Type B pancreatic cell (in vitro differentiated cells): ENCODE measurements at places on chromosomes 7 and 10.

DNA sequence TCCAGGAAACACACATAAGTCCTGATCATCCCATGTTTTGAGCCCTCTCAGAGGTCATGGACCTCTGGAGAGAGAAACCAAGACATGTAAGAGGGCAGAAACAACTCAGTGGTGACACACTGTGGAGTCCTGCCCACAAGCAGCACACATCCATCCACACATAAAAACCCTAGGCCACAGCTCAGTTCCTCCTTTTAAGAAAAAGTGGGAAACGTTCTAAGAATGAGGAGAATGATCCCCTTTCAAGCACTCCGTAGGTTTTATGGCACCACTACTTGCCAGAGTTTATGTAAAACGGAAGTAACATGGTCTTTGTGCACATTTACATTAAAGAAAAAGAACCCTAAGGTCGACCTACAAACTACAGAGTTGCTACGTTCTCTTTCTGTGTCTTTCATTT is 19.9 kb downstream of the ATAD1 start:
- DNase-seq: no peak
- H3K4me3 ChIP-seq: no peak overlapping the region
- peaks cover 47% of the 10 kb centered on the region for H3K36me3 ChIP-seq

GRCh38 chr10:100223879-100224278 is 5.5 kb downstream of the CHUK start:
- no peak for DNase-seq
- H3K27ac ChIP-seq: no peak overlapping the region
- H3K36me3 ChIP-seq: peaks cover 20% of the 10 kb centered on the region

GRCh38 chr7:28316489-28316888 is 95.8 kb upstream of the CREB5 start:
- DNase-seq: no peak
- peaks cover 28% of the 10 kb centered on the region for H3K27me3 ChIP-seq
- peaks cover 29% of the 10 kb centered on the region for H3K4me1 ChIP-seq
- no peak overlapping the region for H3K27ac ChIP-seq
- H3K4me3 ChIP-seq: no peak overlapping the region
- no peaks in the 10 kb centered on the region for H3K36me3 ChIP-seq

- H3K4me1 ChIP-seq: peaks cover 26% of the 10 kb centered on the region
- DNase-seq: peak; percentile 76
- no peak overlapping the region for H3K27ac ChIP-seq
- H3K4me3 ChIP-seq: peak overlapping the region; percentile 57
- H3K36me3 ChIP-seq: peaks cover 9% of the 10 kb centered on the region
Measured at GRCh38 chr10:44233561-44234482, 151.1 kb downstream of the CXCL12 start.

DNA sequence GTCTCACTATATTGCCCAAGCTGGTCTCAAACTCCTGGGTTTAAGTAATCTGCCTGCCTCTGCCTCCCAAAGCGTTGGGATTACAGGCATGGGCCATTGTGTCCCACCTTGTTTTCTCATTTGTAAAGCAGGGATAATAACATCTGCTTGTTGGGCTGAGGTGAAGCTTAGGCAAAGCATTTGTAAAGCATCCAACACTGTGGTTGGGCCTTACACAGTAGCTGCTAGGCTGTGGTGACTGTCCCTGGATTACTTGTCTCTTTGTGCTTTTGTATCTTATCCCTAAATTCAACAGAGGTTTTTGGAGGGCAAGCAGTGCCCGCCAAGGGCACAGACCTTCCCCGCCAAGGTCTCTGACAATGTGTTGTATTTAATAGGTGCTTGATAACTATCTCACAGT is 14.3 kb downstream of the HKDC1 start:
- H3K36me3 ChIP-seq: no peaks in the 10 kb centered on the region
- H3K27me3 ChIP-seq: peaks cover 11% of the 10 kb centered on the region
- H3K4me3 ChIP-seq: no peak overlapping the region

- H3K27me3 ChIP-seq: no peaks in the 10 kb centered on the region
- H3K4me3 ChIP-seq: peak overlapping the region; percentile 70
- peak overlapping the region; percentile 93 for H3K27ac ChIP-seq
- no peak for DNase-seq
- peaks cover 24% of the 10 kb centered on the region for H3K4me1 ChIP-seq
Measured at GRCh38 chr10:11831520-11831951, 8.4 kb downstream of the PROSER2 start.

DNA sequence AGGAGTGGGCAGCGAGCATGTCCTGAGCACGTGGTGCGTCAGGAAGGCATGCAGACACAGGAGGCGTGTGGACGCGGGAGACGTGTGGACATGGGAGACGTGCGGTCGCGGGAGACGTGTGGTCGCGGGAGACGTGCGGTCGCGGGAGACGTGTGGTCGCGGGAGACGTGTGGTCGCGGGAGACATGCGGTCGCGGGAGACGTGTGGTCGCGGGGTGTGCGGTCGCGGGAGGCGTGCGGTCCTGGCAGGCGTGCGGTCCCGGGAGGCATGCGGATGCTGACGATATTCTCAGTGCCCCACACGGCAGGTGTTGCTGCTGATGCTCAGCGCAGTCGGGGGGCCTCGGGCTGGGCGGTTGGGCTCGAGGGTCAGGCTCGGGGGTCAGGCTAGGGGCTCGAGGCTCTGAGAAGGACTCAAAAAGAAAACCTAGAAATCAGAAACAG is 94.2 kb downstream of the NKX6-2 start:
- peaks cover 13% of the 10 kb centered on the region for H3K27me3 ChIP-seq
- peaks cover 22% of the 10 kb centered on the region for H3K36me3 ChIP-seq
- H3K4me1 ChIP-seq: no peaks in the 10 kb centered on the region
- DNase-seq: peak; percentile 68
- H3K27ac ChIP-seq: no peak overlapping the region

DNA sequence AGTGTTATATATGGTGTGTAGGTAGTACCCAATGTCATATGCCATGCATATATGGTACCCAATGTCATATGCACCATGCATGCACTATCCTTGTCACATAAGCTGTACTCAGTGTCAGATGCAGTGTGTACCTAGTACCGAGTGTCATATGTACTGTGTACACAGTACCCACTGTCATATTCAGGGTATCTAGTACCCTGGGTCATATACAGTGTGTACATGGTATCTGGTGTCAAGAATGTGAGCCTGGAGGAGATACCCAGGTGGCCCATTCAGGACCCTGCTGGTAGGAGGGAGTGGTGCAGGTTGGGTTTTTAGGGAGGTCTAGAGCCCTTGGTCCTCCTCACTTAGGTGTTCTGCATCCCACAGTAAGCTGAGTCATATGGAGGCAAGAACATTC is 1.8 kb downstream of the ZMYND11 start:
- peak overlapping the region; percentile 92 for H3K4me3 ChIP-seq
- peaks cover 44% of the 10 kb centered on the region for H3K4me1 ChIP-seq
- H3K27me3 ChIP-seq: no peaks in the 10 kb centered on the region
- H3K27ac ChIP-seq: peak overlapping the region; percentile 93
- DNase-seq: no peak
- no peaks in the 10 kb centered on the region for H3K36me3 ChIP-seq

- DNase-seq: no peak
- peaks cover 7% of the 10 kb centered on the region for H3K27me3 ChIP-seq
- no peak overlapping the region for H3K4me3 ChIP-seq
- no peaks in the 10 kb centered on the region for H3K36me3 ChIP-seq
Measured at GRCh38 chr10:77603534-77603927, 34.1 kb downstream of the KCNMA1 start.

GRCh38 chr7:36082910-36083309 is 70.1 kb upstream of the EEPD1 start:
- H3K27me3 ChIP-seq: no peaks in the 10 kb centered on the region
- H3K27ac ChIP-seq: no peak overlapping the region
- peaks cover 4% of the 10 kb centered on the region for H3K4me1 ChIP-seq
- no peak for DNase-seq

DNA sequence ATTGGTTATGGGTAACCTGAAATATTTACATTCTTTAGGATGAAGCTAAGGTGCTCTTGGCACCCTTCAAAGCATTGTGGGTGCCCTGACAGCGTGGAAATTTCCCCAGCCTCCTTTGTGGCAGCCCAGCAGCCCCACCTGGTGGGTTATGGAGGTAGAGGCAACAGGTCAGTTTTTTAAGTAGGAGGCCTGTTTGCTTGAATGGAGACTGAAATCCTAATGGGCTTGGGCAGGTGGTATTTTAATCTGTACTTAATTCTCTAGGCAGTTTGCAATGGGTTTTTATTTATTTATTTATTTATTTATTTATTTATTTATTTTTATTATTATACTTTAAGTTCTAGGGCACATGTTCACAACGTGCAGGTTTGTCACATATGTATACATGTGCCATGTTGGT is 139.4 kb downstream of the EPC1 start:
- H3K27me3 ChIP-seq: no peaks in the 10 kb centered on the region
- no peaks in the 10 kb centered on the region for H3K36me3 ChIP-seq
- DNase-seq: no peak
- no peaks in the 10 kb centered on the region for H3K4me1 ChIP-seq
- H3K4me3 ChIP-seq: no peak overlapping the region

GRCh38 chr10:84783386-84783785 is 455.0 kb downstream of the CCSER2 start:
- no peak overlapping the region for H3K27ac ChIP-seq
- no peaks in the 10 kb centered on the region for H3K36me3 ChIP-seq
- no peak for DNase-seq
- H3K4me3 ChIP-seq: no peak overlapping the region
- peaks cover 4% of the 10 kb centered on the region for H3K27me3 ChIP-seq

DNA sequence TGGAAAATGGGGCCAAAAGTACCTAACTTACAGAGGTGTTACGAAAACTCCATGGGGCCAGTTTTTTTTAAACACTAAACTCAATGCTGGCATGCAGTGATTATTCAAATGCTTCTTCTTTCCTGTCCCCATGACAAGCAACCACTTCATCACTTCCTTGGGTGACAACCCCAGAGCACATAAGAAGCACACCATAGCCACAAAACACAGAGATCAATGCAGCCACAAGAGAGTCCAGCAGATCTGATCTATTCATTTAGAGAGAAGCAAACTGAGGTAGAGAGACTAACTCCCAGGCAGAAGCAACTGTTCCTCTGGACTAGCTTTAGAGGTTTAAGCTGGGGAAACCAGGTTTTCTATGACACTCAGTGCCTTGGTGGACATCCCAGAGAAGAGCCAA is 180.0 kb downstream of the GRID1 start:
- H3K27me3 ChIP-seq: peaks cover 15% of the 10 kb centered on the region
- no peaks in the 10 kb centered on the region for H3K36me3 ChIP-seq
- H3K4me3 ChIP-seq: no peak overlapping the region
- no peaks in the 10 kb centered on the region for H3K4me1 ChIP-seq
- no peak overlapping the region for H3K27ac ChIP-seq

GRCh38 chr7:30330134-30331111 is 46.0 kb downstream of the ZNRF2 start:
- peaks cover 14% of the 10 kb centered on the region for H3K4me1 ChIP-seq
- no peaks in the 10 kb centered on the region for H3K27me3 ChIP-seq
- no peak overlapping the region for H3K27ac ChIP-seq
- no peak for DNase-seq
- peaks cover 24% of the 10 kb centered on the region for H3K36me3 ChIP-seq

- H3K27ac ChIP-seq: no peak overlapping the region
- no peak for DNase-seq
- H3K36me3 ChIP-seq: no peaks in the 10 kb centered on the region
- no peak overlapping the region for H3K4me3 ChIP-seq
Measured at GRCh38 chr7:91169830-91170191, 94.4 kb upstream of the FZD1 start.

GRCh38 chr7:51223505-51223904 is 93.1 kb downstream of the COBL start:
- H3K4me1 ChIP-seq: peaks cover 12% of the 10 kb centered on the region
- no peaks in the 10 kb centered on the region for H3K27me3 ChIP-seq
- DNase-seq: no peak
- no peaks in the 10 kb centered on the region for H3K36me3 ChIP-seq
- no peak overlapping the region for H3K4me3 ChIP-seq

GRCh38 chr10:53314876-53315275 is 542.3 kb upstream of the MBL2 start:
- H3K4me1 ChIP-seq: peaks cover 5% of the 10 kb centered on the region
- no peak overlapping the region for H3K27ac ChIP-seq
- H3K27me3 ChIP-seq: no peaks in the 10 kb centered on the region

DNA sequence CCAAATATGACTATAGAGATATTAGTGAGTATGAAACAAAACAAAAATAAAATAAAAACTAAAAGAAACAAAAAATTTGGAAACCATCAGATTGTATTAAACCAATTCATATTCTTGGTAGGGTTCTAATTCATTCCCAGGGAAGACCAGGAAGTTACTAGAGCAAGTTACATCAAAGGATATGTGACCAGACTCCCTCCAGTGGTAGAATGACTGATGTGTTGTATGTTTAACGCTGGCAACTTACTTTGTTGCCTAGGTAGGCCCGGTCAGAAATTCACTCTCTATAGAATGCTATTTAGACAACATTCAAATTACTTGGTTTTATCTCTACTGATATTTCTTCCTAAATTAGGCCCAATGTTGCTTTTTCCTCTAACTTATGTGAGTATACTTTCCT is 5.2 kb downstream of the PHYHIPL start:
- H3K27ac ChIP-seq: peak overlapping the region; percentile 17
- H3K4me1 ChIP-seq: peaks cover 18% of the 10 kb centered on the region
- DNase-seq: no peak
- H3K4me3 ChIP-seq: peak overlapping the region; percentile 58

DNA sequence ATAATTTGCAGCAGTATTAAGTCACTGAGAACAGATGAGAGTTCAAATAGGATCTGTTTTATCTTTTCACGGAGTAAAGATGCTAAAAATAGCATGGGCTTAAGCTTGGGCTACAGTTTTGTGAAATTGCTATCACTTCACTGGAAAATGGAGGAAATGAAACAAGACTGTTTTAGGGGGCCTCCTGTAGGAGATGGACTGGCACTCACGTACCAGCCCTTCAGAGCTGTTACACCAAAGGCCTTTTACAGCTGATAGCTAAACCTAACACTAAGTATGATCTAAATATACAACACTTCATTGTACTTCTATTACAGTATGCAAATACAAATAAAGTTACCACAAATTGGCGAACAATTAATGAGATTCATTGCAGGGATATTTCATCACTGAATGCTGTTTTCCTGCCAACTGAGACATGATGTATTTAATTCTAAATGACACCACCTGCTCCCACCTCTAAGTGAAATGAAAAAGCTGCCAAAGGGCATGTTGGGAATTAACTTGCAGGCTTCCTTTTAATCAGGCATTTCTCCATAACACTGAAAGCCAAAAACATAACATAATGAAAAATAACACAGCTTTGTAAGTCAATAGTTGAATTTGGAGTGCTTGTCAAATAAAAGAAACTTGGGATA is 304.5 kb upstream of the LRRN3 start:
- no peak overlapping the region for H3K27ac ChIP-seq
- no peaks in the 10 kb centered on the region for H3K27me3 ChIP-seq
- H3K4me3 ChIP-seq: no peak overlapping the region
- no peak for DNase-seq

GRCh38 chr7:36214608-36215456 is 61.8 kb downstream of the EEPD1 start:
- H3K27ac ChIP-seq: peak overlapping the region; percentile 66
- peak; percentile 80 for DNase-seq
- peaks cover 15% of the 10 kb centered on the region for H3K36me3 ChIP-seq
- H3K4me1 ChIP-seq: peaks cover 63% of the 10 kb centered on the region

DNA sequence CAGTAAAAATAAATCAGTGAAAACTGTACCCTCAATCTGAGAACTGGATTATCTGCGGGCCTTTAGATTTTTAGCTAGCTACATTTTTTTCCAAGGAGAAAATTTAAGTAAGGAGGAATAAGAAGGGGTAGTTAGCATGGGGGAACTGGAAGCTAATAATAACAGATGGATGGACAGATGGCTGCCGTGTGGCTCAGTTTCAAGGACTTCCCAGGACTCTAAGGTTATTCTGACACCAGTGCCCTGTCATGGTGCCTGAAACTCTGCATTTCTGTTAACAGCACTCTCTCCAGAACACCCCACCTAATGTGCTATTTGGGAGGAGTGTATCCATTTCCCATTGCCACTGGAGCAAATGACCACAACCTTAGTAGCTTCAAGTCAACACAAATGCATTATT is 75.7 kb upstream of the PDE1C start:
- no peaks in the 10 kb centered on the region for H3K36me3 ChIP-seq
- H3K4me1 ChIP-seq: no peaks in the 10 kb centered on the region
- H3K27me3 ChIP-seq: peaks cover 25% of the 10 kb centered on the region
- no peak for DNase-seq
- H3K27ac ChIP-seq: no peak overlapping the region
